ENCODE measurements at places on chromosomes 1 and 21.

GRCh38 chr1:29213055-29213454, 17.7 kb downstream of the MECR start:
- DNase-seq, result no peak

DNA sequence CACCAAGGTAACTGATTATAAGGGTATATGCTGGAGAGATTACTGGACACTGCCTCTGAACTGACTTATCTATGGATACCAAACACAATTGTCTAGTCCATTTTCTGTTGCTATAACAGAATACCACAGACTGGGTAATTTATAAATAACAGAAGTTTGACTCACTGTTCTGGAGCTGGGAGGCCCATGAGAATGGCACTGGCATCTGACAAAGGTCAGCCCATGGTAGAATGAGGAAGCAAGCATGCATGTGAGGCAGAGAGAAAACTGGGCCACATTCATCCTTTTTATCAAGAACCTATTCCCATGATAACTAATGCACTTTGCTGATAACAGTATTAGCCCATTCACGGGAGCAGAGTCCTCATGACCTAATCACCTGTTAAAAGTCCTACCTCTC, 37.4 kb downstream of the FCER1A start:
- no peak for DNase-seq

- DNase-seq, result peak; percentile 72
These were observed 15.2 kb downstream of the POGZ start for GRCh38 chr1:151443846-151444782.

- DNase-seq, result no peak
These were observed 17.2 kb downstream of the CAMTA1 start for GRCh38 chr1:6802454-6802853.
